ENCODE measurements at places on chromosomes 1 and 21.

- DNase-seq, result no peak
Measured at GRCh38 chr1:12309783-12310742, 80.2 kb downstream of the VPS13D start.

- DNase-seq, result no peak
Measured at GRCh38 chr1:41592451-41593125, 108.1 kb upstream of the EDN2 start.

DNA sequence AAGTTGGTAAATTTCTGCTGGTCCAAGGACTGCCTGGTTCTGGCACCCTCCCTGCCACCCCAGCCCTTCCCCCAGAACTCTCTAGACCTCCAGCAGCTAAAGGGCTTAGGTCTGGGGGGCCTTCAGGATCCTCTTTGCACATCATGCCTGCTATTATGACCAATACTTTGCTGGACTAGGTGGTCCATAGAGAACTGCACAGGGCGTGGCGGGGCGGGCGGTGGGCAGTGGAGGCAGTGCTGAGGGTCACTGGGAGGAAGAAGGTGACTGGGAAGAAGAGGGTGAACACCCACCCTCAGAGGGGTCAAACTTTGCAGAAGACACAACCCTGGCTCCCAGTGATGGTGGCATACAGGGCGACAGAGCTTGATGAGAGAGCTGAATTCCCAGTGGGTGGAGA, 18.2 kb downstream of the CDK18 start:
- no peak for DNase-seq

- DNase-seq, result no peak
Measured at GRCh38 chr1:79617777-79618176, 611.2 kb upstream of the ADGRL4 start.

GRCh38 chr1:175620376-175620775, 123.0 kb downstream of the TNR start:
- no peak for DNase-seq

DNA sequence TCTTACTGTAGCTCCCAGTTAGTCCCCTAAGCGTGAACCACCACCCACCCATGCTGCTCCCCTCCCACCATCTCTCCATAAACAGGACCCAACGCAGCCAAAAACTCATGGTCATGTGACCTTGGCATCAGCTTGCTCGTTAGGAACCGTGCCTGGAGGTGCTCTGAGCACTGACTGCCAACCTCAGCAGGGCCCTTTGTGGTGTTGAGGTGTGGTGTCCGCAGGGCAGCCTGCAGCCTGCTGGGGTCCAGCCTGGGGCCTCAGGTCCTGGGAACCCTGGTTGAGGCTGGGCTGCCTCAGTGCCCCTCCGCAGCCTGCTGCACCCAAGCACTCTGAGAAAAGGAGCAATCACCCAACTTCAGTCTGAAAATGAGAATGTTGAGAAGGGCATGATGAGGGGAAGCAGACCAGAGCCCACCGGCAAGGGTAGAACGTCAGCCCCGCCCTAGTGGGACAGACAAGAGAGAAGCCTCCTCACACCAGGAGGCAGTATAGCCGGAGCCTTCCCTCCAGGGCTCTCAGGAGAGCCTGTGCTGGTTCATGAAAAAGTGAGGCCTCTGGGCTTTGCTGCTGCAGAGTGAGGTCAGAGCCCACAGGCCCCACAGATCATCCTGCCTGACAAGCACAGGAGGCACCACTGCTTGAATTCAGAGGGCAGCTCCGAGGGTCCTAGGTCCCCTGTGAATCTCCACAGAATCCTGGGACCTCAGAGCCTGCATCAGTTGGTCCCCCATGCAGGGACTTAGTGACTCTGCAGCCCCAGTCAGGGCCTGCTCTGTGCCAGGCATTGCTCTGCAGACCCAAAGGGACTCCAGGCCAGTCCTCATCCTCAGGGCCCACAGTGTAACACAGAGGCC, 4.9 kb upstream of the COL6A2 start:
- no peak for DNase-seq

DNA sequence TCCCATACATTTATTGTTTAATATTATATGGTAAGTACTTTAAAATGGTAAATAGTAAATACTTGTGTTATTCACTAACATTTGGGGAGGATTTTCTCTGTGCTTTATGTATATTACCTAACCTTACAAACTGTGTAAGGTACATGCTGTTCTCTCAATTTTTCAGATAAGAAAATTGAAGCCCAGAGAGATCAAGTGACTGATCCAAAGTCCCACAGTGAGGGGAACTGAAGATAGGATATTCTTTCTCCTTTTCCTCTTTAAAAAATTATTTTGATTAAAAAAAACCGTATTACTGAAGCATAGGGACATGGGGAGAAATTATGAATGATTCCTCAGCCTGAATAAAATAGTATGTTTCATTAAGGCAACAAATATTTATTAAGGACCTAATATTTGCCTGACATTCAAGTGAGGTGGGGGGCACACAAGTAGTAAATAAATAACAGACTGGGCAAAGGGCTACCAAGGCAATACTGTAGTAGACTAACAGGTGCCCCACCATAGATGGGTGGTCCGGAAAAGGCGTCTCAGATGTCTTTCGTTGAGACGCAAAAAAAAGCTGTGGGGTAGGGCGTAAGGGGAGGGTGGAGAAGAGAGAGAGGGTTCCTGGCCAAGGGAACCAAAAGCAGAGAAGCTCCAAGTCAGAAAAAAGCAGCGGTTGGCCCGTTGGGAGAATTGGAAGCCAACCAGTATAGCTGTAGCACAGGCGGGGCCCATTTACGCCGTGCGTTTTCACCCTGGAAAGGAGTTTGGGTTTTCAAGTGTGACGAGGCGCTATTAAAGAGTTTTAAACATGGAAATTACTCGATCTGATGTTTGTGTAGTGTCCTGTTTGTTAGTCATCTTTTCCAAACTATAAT, 944 bp upstream of the AGO3 start:
- DNase-seq, result peak; percentile 71

DNA sequence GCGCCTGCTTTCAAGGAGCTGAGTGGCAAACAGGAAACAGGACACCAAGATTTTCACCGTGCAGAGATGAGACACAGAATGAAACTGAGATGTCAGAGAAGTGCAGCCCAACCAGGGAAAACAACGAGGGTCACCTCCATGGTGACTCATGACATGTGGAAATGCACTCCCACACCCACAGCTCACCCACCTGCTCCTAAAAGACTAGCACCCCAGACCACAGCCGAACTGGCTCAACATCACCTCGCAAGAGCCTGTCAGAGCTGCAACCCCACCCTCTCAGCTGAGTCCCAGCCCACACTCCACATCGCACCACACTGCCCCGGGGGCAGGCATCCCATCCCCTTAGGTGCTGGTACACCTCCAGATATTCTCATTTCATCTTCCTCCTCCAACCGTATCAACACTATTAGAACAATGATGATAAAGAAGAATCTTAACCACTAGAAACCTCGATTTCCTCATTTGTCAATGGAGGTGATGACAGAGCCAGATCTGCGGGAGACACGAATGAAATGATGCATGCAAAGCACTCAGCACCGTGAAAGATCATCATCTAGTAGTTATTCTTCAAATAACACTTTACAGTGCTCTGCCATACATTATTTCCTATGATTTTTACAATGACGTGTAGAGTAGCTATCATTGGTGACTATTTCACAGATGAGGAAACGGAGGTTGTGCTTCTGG, 103.2 kb downstream of the DMRTB1 start:
- DNase-seq, result no peak

- peak; percentile 7 for DNase-seq
Measured at GRCh38 chr1:50735443-50735842, 224.6 kb downstream of the FAF1 start.

DNA sequence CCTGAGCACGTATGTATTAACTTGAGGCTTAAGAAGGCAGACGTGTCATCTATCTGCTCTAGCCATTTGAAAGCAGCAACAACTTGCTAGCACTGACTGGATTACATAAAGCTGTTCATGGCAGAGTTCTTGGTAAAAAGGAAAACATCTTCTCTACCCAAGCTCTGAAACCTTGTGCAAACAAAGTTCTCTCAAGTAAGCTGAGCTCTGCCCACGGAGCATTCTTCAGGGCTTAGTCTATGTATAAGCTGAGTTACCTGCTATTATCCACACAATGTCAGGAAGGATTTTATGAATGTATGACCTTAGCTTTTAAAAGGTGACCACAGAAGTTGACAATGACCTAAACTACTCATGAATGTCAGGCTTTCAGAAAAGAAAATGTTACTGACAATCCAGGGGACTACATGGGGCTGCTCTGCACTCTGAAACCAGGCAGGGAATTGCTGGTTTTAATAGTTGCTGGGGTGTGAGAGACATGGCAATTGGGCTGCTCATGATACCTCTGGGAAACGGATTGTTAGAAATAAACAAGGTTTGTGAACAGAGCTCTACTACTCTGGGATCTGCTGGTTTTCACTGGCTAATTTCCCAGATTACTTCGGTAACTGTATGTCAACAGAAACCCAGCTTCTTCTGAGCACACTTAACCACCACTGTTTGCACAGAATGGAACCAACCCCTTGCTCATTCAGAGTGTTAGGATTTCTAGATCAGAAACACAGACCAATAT, 29.6 kb upstream of the CCN1 start:
- no peak for DNase-seq

DNA sequence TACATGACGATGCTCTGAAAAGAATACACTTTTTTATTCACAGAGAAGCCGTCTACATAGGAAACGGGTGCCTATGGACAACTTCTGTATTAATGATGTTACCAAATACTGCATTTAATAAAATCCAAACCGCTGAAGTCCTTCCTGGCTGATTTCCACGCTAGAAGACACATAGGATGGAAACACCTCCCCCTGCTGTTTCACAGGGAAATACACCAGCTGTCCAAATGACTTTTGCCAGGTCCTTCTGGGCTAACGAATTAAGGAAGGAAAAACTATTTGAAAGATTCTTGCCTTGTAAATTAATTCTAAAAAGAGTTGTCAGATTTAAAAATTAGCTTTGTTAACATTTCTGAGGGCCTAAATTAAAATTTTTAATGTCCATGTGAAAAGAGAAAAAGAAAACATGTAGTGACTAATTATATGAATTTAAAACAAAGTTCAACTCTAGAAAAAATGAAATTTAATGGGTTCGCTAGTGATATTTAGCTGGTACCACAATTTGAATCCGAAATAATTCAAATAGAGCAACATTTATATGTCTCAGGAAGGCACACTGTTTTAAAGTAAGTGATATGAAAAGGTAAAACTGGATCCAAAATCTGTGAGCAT, 146.0 kb downstream of the RERE start:
- DNase-seq, result peak; percentile 91

Data from cardiac muscle cell (in vitro differentiated cells and primary cell).